Thoracic aorta (tissue), 2 donors: ENCODE measurements at places on chromosomes 13 and 19. TPM values are rescaled to one million over a fixed set of nuclear protein-coding genes. Genes with fewer than 3 reads are reported as not detected.

GRCh38 chr13:76016799-76017400 is 380.8 kb downstream of the LMO7 start:
- H3K4me3 ChIP-seq, result no peak overlapping the region
- no peaks in the 10 kb centered on the region for H3K36me3 ChIP-seq
- no peak overlapping the region for H3K27ac ChIP-seq

The FXYD1 gene
- 65.8 TPM for total RNA-seq

DNA sequence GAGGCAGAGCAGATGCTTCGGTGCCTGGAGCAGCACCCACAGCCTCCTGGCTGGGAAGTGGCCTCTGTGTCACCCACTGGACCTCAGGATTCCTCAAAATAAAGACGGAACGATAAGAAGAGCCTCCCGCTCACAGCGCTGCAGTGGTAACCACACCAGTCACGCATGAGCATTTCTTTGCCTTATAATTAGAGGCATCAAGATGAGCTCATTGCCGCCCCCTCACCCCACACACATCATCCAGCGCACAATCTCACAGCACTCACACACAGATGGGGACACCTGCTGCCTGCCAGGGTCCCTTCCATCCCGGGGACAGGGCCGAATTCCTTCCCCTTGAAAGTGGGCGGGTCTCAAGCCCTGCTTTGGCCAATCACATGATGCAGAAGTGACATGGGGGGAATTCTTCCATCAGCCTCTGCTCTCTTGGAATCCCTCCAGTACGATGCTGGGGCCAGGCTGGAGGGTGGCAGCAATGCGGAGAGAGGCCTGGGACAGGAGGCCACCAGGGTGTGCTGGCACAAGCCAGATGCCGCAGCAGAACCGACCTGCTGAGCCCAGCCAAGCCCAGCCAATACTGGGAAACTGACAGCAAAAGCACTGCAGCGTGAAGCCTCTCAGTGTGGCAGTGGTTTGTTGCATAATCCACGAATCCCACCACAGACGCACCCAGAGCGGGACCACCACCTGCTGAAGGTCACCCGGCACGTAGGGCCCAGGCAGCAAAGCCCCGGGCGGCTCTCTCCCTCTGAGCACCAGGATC is 16.0 kb downstream of the PIP5K1C start:
- no peaks in the 10 kb centered on the region for H3K27me3 ChIP-seq
- H3K27ac ChIP-seq, result peak overlapping the region; percentile 67
- no peak overlapping the region for H3K4me3 ChIP-seq
- no peaks in the 10 kb centered on the region for H3K36me3 ChIP-seq

DNA sequence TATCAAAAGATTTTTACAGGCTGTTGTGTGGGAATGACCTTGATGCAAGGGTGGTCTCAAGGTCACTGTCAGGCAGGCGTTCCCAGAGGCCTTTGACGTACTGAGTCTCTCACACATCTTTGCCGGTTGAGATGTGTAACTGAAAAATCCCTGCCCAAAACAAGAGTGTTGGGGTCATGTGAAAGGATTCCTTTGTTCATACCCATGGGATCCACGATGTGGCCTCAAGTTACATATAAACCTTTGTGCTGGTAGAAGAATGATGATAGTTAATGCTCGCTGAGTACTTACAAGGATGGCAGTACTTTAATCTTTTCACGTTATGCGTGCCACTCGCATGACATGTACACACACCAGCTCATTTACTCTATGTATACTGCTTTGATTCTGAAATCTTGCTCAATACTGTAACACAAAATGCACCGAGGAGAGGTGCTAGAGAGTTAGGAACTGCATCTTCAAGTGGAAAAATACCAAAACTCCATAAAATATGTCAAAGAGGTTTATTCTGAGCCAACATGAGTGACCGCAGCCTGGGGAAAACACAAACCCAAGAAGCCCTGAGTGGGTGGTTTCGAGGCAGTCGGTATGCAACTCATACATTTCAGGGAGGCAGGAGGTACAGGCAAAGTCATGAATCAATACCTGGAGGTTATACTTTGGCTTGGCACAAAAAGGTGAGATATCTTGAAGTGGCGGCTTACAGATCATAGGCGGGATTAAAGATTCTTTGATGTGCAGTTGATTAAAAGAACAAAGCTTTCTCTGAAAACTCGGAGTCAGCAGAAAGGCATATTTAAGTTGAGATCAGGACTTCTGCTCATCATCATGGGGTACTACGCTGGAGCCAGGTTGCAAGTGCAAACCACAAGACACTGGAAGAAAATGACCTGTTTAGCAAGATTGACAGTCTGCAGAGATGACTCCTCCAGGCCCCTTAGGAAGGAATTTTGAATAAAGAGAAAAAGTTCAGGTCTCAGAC is 87.4 kb upstream of the ARHGEF7 start:
- H3K27ac ChIP-seq, result no peak overlapping the region
- H3K4me3 ChIP-seq, result no peak overlapping the region
- H3K36me3 ChIP-seq, result no peaks in the 10 kb centered on the region

The RAB20 gene
- 34.5 TPM for total RNA-seq

DNA sequence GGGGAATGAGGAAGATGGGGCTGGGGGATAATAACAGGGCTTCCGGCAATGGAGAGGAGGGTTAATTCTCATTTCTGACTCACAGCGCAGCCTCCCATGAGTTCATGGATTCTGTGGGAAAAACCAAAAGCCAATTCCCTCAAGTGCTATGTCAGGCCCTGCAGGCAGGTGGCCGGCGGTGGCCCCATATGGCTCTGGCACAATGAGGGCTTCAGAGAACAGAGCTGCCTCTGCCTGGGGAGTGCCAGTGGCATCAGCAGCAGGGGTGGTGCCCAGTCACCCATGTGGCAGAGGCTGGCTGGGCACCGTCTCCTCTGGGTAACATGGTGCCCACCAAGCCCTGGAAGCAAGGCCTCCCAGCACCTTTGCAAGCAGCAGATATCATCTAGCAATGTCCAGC is 69.1 kb downstream of the ALOX5AP start:
- no peaks in the 10 kb centered on the region for H3K36me3 ChIP-seq
- H3K27me3 ChIP-seq, result no peaks in the 10 kb centered on the region
- H3K27ac ChIP-seq, result no peak overlapping the region
- no peak overlapping the region for H3K4me3 ChIP-seq
- DNase-seq, result no peak

- no peak overlapping the region for H3K4me3 ChIP-seq
- DNase-seq, result no peak
- H3K27me3 ChIP-seq, result no peaks in the 10 kb centered on the region
- no peaks in the 10 kb centered on the region for H3K36me3 ChIP-seq
- no peaks in the 10 kb centered on the region for H3K4me1 ChIP-seq
These were observed 44.4 kb upstream of the SPATA13 start for GRCh38 chr13:24116131-24116530.

The EFNB2 gene
- total RNA-seq, result 27.2 TPM

GRCh38 chr13:110492679-110493593 is 68.6 kb downstream of the RAB20 start:
- no peak overlapping the region for H3K27ac ChIP-seq
- H3K36me3 ChIP-seq, result peaks cover 84% of the 10 kb centered on the region
- no peaks in the 10 kb centered on the region for H3K4me1 ChIP-seq
- no peak overlapping the region for H3K4me3 ChIP-seq

DNA sequence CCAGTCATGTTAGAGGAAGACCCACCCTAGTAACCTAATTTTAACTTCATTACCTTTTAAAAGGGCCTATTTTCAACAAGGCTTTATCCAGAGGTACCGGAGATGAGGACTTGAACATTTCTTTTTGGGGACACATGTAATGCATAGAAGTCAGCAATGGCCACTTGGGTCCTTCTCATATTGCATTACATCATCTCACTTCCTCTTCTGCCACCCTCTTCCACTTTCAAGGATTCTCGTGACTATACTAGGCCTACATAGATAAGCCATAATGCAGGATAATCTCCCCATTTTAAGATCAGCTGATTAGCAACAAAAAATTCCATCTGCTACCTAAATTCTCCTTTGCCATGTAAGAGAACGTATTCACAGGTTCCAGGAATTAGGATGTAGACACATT is 557.2 kb downstream of the KCTD12 start:
- DNase-seq, result no peak
- H3K4me1 ChIP-seq, result peaks cover 24% of the 10 kb centered on the region

The ZNF835 gene
- 4.7 TPM for total RNA-seq

DNA sequence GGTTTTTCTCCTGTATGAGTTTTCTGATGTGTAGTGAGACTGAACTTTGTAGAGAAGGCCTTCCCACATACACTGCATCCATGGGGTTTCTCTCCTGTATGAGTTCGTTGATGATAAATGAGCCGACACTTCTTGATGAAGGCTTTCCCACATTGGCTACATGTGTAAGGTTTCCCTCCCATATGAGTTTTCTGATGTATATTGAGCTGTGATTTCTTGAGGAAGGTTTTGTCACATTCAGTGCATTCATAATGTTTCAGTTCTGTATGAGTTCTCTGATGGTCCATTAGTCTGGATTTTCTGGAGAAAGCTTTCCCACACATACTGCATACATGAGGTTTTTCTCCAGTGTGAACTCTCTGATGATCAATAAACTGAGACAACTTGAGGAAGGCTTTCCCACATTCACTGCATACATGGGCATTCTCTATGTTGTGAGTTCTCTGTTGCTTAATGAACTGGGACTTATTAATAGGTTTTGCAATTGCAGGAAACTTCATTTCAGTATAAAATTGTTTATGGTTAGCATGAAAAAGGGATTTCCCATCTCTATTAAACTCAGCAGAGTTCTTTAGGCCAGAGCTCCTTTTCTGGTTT is 7.5 kb upstream of the ZNF350 start:
- peaks cover 58% of the 10 kb centered on the region for H3K36me3 ChIP-seq
- H3K27ac ChIP-seq, result no peak overlapping the region

DNA sequence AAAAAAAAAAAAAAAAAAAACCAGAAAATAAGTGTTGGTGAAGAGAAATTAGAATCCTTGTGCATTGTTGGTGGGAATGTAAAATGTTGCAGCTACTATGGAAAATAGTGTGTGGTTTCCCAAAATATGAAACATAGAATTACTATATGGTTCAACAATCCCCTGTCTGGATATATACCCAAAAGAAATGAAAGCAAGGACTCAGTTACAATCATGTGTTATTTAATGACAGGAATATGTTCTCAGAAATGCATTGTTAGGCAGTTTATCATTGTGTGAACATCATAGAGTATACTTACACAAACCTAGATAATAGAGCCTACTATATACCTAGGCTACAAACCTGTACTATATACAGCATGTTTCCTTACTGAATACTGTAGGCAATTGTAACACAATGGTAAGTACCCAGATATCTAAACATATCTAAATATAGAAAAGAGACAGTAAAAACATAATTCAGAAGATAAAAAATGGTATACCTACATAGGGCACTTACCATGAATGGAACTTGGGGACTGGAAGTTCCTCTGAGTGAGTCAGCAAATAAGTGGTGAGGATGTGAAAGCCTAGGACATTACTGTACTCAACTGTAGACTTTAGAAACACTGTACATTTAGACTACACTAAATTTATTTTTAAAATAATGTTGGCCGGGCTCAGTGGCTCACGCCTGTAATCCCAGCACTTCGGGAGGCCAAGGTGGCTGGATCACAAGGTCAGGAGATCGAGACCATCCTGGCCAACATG is 25.7 kb upstream of the SLC7A1 start:
- no peak overlapping the region for H3K4me3 ChIP-seq
- H3K27ac ChIP-seq, result no peak overlapping the region
- no peaks in the 10 kb centered on the region for H3K27me3 ChIP-seq
- no peaks in the 10 kb centered on the region for H3K36me3 ChIP-seq

The OXGR1 gene
- total RNA-seq, result not detected

- H3K27me3 ChIP-seq, result no peaks in the 10 kb centered on the region
- peak overlapping the region; percentile 100 for H3K27ac ChIP-seq
- H3K4me1 ChIP-seq, result peaks cover 51% of the 10 kb centered on the region
- H3K4me3 ChIP-seq, result peak overlapping the region; percentile 99
- peak; percentile 79 for DNase-seq
- peaks cover 5% of the 10 kb centered on the region for H3K36me3 ChIP-seq
These were observed 1.1 kb downstream of the MIDN start for GRCh38 chr19:1249298-1249989.

The EDDM13 gene
- not detected for total RNA-seq

DNA sequence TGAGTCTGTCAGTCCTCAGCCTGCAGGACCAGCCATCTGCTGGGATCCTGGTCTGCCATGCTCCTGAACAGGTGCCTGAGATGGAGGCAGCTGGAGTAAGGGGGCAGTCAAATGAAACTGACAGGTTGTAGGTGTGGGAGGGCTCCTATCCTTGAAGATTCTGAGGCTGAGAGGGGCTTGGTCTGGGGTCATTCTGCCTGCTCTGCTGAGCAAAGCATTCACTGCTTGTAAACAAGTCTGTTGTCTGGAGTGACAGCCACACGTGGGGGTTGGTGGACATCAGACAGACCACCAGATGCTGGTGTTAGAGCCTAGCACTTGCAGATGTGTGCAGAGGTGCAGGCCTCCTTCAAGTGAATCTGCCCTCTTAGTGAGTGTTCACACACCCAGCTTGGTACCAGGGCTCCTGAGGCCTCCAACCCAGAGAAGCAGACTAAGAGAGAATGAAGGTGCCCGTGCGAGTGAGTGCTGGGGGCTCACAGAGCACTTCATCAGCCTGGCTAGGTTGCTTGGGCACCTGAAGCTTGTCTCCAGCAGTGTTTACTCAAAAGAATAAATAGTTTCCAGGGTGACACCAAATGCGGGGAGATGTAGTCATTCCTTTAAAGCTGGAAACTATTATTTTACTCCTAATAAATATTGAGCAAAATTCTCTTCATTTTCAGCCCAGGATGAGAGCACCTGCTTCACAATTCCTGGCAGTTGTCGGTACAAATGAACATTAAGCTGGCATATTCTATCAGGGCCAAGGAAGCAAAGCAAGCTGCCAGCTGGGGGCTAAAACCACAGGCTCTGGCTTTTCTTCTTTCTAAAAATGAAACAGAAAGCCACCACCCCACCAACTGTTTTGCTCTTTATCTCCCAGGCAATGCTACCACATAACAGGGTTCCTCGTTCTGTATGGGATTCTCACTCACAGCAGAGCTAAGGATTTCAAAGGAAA is 82.3 kb downstream of the RNASEH2B start:
- H3K4me1 ChIP-seq, result peaks cover 17% of the 10 kb centered on the region
- no peak overlapping the region for H3K4me3 ChIP-seq
- no peak for DNase-seq
- H3K27me3 ChIP-seq, result no peaks in the 10 kb centered on the region
- H3K27ac ChIP-seq, result no peak overlapping the region
- no peaks in the 10 kb centered on the region for H3K36me3 ChIP-seq

The PRSS57 gene
- total RNA-seq, result not detected

GRCh38 chr19:2166741-2167738 is 3.3 kb downstream of the DOT1L start:
- peak overlapping the region; percentile 60 for H3K4me3 ChIP-seq
- H3K4me1 ChIP-seq, result peaks cover 50% of the 10 kb centered on the region
- DNase-seq, result peak; percentile 75
- H3K27me3 ChIP-seq, result no peaks in the 10 kb centered on the region
- H3K27ac ChIP-seq, result peak overlapping the region; percentile 94

DNA sequence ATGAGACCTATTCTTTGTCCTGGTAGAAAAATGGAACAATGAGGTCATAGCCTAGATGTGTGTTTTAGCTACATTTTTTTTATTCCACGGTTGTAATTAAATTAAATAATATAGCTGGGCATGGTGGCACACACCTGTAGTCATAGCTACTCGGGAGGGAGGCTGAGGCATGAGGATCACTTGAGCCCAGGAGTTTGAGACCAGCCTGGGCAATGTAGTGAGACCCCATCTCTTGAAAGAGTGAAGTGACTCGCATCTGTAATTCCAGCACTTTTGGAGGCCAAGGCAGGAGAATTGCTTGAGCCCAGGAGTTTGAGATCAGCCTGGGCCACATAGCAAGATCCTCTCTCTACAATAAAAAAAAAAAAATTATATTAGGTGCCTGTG is 11.7 kb upstream of the CBLC start:
- H3K27ac ChIP-seq, result no peak overlapping the region
- no peaks in the 10 kb centered on the region for H3K27me3 ChIP-seq
- no peak for DNase-seq
- H3K4me3 ChIP-seq, result no peak overlapping the region
- H3K36me3 ChIP-seq, result no peaks in the 10 kb centered on the region
